Amniotic epithelial cell (primary cell): ENCODE measurements at places on chromosomes 4 and X.
A peak's percentile ranks its signal among the peaks of the same experiment; 100 is the strongest.

DNA sequence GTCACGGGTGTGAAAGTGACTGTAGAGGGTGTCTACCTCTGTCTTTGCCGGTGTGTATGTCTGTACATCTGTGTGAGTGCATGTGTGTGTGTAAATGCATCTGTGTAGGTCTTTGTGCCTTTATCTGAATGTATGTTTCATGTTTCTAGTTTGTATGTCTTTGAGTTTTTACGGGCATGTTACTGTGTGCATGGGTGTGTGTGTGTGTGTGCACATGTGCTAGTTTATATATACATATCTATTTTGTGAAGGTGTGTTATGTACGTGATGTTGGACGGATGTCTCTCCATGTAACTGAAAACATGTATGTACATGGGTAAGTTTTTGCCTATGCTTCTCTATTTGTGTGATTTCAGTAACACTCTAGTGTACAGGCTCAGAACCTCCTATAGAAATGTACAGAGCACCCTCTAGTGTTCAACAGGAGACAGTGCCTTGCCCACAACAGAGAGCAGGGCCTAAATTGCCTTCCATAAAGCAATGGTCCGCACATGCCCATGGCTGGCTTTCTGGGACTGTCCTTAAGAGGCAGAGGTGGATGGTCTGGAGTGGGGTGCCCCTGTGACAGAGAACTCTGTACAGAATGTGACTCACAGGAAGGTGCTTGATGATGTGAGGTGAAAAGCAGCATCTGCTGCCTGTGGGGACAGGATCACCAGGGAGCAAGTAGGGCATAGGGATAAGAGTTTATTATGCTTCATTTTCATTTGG lies 343.5 kb downstream of the RAPGEF2 start:
- peak; percentile 76 for DNase-seq

DNA sequence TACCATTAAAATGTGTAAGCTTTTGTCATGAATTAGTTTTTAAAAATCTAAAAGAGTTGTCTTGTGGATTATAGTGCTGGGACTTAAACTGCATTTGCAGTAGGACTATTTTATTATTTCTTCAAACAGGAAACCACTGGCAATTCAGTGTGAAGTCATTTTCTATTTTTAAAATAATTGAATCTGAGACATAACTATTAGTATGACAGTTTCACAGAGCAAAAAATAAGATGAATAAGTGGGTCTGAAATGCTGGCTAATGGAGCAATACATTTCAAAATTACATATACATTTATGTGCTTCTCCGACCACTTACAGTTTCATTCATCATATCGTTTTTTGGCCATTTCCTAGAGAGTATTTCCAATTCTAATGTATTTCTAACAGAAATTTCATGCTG lies 75.3 kb upstream of the RAPGEF2 start:
- DNase-seq = no peak

GRCh38 chr4:149997881-149998421 lies 80.3 kb upstream of the DCLK2 start:
- peak; percentile 47 for DNase-seq

DNA sequence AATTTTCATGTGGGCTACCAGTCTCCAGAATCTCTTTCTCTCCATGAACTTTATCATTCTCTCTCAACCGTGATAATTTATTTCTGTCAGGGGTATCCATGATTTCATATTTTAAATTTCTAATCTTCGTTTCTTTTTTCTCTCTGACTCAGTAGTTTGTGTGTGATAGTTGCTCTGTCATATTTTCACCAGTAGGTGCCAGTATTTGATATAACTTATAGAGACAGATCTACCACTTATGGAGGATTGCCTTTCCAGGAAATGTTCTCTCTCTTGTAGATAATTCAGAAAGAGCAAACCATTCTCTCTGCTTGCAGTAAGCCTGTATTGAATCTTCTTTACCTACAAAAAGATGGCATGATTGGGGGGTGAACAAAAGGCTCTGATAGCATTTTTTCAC lies 79.3 kb upstream of the DYNLT3 start:
- peak; percentile 37 for DNase-seq

DNA sequence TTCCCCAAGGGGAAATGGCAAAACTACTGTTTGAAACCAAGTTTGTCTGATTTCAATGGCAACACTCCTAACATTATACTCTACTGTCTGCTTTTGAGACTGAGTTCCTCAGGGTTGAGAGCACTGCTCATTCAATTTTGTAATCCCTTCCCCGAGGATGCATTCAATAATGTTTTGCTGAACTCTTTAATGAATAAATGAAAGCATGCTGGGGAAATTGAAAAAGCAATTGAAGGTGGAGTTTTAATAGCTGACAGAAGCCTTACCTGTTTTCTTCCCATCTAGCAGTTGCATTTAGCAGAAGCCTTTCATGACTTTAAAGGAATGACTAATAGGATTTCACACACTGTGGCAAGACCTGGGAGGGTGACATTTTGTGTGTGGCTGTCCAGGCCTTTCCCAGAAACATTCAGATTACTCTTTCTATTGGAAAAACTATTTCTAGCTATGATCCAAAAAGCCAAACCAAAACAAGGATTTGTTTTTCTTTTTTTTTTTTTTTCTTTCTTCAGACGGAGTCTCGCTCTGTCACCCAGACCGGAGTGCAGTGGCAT lies 45.1 kb downstream of the DTHD1 start:
- DNase-seq = no peak

DNA sequence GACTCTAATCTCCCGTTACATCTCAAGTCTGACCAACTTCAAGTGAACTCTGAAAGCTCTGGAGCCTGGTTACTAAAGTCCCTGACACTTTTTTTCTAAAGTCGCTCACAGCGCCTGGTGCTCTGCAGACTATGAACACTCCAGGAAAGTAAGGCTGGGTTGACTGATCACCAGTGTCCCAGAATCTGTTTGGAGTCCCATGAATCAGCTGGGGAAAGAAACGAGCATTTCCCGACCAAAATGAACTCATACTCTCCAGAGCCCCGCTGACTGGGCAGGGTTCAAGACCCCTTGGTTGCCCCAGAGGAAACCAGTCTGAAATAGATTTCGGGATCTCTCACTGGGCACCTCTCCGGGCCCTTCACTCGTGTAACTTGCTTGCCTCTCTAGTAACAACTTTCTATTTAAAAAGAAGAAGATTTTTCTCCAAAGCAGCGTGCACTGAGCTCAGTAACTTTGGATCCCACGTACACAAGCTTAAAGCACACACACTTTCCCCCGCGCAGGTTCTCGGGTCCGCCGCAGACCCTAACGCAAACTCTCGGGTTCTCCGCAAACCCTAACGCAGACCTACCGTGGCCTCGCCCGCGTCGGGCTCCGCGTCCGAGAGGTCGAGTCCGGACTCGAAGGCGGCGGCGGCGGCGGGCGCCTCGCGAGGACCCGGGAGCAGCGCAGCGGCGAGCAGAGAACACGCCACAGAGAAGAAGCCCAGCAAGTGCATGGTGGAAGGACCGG lies 964 bp downstream of the VEGFC start:
- peak; percentile 58 for DNase-seq

GRCh38 chrX:10847333-10847732 lies 226.9 kb upstream of the MID1 start:
- DNase-seq = no peak

GRCh38 chr4:138643827-138644226 lies 371.8 kb upstream of the NOCT start:
- peak; percentile 30 for DNase-seq

DNA sequence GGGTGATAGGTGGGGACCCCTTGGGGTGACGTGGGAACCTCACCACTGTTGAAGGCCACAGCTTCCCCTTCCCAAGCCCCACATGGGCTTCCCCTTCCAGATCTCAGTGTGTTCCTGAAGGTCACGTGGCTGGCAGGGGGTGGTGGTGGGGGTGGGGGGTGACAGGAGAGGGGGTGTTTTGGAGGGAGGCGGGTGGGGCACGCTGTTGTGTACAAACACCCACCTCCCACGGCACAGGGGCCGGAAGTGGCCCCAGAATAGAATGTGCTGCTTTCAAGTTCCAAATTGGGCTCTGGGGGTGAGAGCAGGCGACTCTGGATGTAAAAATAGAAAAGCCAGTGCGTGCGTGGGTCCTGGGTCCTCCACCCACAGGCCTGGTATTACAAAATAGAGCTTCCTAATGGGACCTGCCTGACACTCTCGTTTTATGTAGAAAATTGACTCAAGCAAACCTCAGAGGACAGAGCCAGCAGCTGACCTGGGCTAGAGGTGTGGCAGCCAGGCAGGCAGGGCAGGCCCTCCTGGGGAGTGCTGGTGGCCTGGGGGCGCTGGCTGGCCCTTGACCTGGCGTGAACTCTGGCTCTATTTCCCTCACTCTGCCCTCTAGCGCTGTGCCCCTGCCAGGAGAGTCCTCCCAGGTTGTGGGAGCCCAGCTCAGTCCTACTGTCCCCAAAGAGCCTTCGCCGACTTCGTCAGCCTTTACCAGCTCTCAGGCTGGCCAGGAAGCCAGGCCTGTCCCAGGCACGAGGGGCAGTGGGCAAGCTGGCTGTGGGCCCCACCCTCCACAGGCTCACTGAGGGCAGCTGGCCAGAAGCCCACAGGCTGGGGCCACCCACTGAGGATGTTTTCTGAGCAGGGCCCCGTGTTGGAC lies 5.4 kb upstream of the SH3BP2 start:
- no peak for DNase-seq

GRCh38 chr4:170853422-170854021 lies 763.8 kb upstream of the AADAT start:
- DNase-seq = peak; percentile 56

DNA sequence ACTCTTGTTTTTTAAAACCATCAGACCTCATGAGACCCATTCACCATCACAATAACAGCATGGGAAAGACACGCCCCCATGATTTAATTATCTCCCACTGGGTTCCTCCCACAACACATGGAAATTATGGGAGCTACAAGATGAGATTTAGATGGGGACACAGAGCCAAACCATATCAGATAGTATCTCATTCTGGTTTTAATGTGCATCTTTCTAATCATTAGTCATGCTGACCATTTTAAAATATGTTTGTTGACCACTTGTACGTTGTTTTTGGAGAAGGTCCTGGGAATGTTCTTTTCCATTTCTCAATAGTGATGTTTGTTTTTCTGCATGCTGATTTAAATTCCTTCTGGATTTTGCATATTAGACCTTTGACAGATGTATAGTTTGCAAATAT lies 119.0 kb downstream of the RTL3 start:
- peak; percentile 38 for DNase-seq
